Stimulated activated CD8-positive, alpha-beta memory T cell treated with anti-CD3 and anti-CD28 coated beads, Interleukin-4, amount 100 ng/mL, for 24 hours (primary cell): ENCODE measurements at places on chromosomes 6 and 20.

DNA sequence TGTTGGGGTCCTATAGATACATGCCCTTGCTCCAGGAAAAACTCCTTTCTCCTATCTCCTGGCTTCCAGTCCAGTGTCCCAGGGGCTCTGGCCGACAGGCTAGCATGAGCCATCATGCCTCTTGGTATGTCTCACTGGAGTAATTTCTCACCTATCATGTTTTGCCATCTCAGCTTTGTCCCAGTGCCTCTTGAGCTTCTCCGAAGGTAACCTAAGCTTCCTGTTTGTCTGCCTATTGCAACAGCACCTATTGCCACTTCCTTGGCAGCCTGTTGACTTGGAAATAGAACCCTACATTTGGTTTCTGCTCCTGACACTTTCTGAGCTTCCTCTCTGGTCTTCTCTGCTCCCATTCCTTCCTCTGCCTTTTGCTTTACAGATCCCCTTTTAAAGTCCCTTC, 197.7 kb downstream of the KCNQ5 start:
- DNase-seq: no peak

DNA sequence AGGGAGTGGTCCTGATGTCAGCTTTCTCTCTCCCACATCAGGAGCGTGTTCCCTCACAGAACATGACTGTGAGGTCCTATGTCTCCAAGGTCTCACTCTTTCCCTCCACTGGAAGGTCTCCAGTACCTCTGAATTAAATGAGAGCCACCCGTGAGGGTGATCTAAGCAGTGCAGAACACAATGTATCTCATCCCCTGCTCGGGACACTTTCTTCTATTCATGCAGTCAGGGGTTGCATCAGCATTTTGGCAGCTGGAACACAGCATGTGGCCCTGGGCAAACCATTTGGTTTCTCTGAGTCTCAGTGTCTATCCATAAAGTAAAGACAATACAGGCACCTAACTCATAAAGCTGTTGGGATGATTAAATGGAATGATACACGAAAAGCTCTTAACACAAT, 34.2 kb downstream of the MAFB start:
- DNase-seq: no peak

GRCh38 chr6:93975159-93975558, 555.8 kb upstream of the EPHA7 start:
- no peak for DNase-seq

GRCh38 chr6:129795261-129795660, 65.9 kb downstream of the TMEM244 start:
- no peak for DNase-seq

DNA sequence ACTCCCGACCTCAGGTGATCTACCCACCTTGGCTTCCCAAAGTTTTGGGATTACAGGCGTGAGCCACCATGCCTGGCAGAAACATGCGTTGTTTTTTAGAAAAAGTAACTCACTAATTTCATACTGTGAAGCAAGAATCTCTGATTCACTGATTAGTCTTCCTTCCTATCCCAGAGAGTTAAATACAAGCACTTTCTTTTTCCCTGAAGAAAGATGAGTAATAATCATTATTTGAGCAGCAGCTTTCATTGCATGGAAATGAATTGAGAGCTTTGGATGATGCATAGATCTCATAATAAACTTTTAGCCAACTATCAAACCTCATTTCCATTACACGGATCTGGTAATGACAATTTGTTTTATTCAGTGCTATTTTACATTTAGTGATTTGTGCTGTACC, 892.5 kb upstream of the EYS start:
- no peak for DNase-seq

GRCh38 chr20:17456279-17456678, 74.9 kb downstream of the BFSP1 start:
- no peak for DNase-seq
